ENCODE measurements at places on chromosomes 3 and 15.

DNA sequence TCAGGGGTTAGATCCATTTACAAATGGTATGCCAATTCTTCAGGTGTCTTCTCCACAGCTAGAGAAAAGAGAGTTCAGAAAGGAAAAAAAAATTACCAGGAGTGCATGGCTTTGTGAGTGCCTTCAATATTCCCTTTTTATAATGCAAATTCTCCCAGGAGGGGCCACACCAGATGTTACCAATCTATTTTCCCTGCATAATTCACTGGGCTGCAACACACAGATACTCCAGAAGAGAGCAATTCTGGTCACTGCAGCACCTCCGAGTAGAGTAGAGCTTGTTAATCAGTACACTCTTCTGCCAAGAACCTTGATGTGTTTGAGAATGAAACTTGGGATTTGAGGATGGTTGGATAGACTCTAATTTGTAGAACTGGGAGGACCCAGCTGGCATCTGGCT is 80.7 kb upstream of the SPRED1 start:
- DNase-seq: no peak

DNA sequence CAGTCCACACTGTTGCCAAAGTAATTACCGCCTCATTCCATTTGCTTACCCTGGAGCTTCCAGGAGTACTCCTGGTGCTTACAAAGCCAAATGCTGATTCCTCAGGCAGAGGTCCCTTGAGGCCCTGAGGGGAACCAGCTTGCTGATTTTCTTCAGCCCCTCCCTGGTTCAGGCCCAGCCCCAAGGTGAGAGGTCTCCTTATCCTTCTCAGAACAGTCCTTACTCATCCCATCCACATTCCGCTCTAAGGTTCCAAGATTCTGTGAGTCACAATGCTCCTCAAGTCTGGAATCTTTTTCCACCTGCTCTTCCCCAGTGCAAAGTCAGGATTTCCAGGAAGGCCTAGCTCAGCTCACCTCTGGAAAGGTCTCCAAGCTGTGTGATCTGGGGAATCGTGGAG is 1.8 kb upstream of the ATP10A start:
- no peak for DNase-seq

DNA sequence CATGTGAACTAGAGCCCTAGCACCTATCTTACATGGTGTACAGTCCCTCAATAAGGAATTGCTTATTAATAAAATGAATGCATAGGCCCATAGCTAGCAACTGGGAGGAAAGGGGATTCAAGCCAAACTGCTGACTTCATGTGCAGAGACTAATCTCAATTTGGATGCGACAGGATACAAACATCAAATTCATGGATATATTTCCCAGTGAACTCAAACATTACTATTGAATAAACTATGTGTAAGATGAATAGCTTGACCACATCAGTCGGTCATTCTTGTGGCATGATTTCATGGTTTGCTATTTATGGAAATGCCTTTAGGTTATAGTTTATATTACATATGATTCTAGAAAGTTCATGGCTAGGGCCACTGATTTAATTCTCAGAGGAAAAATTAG is 268.6 kb upstream of the SLITRK3 start:
- no peak for DNase-seq

GRCh38 chr3:140843656-140844055 is 98.0 kb upstream of the SLC25A36 start:
- no peak for DNase-seq

DNA sequence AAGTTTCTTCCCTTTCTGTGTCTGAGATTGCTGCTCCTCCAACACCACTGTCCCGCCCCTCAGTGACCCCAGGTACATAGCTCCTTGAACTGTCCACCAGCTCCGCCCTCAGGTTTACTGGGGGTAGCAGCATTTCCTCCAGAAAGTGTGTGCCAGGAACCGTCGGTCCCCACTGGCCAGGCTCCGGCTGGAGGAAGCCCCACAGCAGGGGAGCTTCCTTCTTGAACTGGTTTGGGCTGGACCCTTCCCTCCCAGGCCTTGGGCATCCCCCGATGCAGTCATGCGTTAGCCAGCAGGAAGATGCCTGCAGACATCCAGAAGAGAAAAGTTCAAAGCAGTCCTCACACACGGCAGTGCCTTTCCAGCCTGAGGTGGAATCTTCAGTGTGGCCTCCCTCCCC is 19.7 kb downstream of the PAK6 start:
- DNase-seq: no peak

DNA sequence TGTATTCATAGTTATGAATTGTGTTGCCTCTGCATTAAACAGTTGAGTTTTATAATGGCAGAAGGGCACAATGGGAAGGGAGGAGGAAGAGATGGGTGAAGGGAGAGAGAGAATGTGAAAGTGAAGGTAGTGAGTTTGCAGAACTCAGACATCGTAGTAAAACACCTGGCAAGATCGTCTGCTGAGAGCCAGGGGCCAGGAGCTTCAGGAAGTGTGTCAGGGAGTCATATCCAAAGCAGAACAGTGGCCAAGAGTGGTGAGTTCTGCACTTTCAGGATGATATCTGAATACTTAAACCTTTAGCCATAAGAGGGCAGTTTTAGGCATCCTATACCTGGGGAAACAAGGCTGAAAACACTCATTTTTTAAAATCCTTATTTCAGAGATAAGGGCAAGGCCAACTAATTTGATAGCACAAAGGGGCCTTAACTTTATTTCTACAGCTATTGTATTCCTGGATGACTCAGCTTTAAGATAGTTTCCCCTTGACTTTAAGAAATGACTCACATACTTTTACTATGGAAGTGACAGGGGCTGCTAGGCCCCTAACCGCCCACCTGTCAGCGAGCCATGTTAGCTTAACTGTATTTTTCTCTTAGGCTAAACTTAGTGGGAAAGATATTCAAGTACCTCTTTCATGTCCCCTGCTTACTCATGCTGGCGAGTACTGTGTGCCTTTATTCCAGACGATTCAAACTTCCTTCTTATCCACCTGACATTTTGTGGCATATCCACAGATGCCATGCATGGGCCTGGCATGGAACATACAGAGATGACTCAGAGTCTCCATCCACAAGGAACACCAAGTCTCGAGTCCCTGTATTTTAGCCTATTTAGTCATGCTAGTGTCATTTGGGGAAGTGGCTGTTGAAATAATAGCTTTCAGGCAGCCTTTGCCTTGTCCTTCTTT is 53.9 kb downstream of the RLBP1 start:
- peak; percentile 53 for DNase-seq

GRCh38 chr3:115627180-115628074 is 4.1 kb downstream of the GAP43 start:
- DNase-seq: peak; percentile 57

- DNase-seq: peak; percentile 58
Observed at GRCh38 chr3:141913150-141913811, 36.8 kb downstream of the ATP1B3 start.

GRCh38 chr3:130516645-130517512 is at the start of gene COL6A6:
Gene COL6A6 (plus strand): TSS chr3:130517177. CDS start chr3:130560365, 43,188 bp downstream.
- DNase-seq: peak; percentile 75

DNA sequence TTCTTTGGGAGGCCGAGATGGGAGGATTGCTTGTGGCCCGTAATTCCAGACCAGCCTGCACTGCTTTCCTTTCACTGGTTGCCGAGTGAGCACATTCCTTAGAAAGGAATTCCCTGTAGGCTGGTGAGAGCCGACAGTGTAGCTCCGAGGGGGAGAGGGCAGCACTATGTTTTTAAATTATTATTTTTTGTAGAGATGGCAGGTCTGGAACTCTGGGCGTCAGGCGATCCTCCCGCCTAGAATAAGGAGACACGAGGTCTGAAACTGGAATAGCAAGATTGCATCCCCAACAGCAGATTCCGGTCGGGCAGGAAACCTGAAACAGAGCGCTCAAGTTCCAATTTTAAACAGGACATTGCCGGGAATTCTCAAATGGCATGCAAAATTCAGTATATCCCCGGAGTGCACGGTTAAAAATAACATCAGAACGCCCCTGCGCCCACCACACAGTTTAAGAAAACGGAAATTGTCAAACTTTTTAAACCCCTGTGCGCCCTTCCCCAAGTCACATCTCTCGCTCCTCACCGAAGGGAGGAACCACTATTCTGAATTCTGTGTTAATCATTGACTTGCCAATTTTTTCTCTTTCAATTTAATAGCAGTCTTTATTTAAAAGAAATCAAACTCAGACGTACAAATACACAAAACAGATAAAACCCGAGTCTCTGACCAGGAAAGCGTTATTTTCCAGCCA is 643 bp upstream of the RNU5B-1 start:
- peak; percentile 82 for DNase-seq

- DNase-seq: no peak
Observed at GRCh38 chr3:46604127-46604526, 8.2 kb upstream of the FAM240A start.

DNA sequence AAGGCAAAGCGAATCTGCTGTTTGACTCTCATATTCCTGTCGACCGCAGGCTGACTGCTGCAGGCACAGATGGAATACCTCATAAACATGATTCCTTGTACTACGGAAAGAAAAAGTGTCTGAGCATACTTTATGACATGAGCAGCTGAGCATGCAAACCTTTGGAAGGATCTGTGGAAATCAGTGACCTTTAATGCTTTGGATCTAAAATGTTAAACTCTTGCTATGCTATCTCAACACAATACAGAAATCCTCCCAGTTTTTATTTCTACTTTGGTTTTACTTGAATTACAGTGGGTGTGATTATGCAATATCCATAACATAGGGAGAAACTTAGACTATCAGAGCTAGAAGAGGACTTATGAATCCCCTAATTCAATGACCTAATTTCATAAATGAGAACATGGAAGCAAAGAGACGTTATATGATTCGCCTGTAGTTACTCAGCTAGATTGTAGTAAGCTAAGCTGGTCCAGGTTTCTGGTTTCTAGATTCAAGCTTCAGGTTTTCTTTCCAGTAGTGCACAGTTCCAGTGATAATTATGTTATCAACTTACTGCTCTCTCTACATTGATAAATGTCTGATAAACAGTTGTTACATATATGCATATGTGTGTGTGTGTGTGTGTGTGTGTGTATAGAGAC is 127.6 kb upstream of the GBE1 start:
- DNase-seq: no peak

DNA sequence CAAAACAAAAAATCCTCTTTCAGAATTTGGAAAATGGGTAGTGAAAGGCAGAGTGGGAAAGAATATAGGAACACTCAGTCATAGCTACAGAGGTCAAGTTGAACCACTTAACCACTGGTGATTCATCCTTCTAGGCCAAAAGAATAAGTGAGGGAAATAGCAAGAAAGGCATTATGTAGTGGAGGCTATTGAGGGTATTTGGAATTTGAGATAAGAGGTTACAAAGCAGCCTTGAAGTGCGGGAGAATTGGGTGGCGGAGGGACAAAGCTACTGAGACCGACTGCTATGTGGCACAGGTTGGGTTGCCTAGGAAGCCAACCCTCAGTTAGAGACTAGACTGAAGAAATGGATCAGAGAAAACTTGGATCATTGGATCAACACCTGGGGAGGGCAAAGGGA is 109.5 kb downstream of the SYNPR start:
- DNase-seq: no peak

GRCh38 chr3:38149708-38150107 is 11.2 kb downstream of the MYD88 start:
- no peak for DNase-seq

DNA sequence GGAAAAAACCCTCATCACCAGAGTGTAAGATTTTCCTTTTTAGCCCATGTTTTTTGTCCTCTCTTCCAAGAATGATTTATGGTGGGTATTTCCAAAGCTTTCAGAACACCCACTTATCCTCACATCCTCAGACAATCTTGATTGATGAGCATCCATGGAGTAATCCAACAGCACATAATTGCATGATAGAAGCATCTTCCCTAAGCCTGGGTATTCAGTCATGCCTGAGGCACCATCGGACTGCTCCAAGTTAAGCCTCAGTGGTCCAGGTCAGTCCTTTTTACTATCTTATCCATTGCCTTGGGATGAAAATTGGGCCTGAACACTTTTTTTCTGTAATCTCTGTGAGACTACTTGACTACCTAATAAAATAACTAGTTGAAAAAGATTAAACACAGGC is 676.0 kb upstream of the SEMA6D start:
- DNase-seq: no peak

DNA sequence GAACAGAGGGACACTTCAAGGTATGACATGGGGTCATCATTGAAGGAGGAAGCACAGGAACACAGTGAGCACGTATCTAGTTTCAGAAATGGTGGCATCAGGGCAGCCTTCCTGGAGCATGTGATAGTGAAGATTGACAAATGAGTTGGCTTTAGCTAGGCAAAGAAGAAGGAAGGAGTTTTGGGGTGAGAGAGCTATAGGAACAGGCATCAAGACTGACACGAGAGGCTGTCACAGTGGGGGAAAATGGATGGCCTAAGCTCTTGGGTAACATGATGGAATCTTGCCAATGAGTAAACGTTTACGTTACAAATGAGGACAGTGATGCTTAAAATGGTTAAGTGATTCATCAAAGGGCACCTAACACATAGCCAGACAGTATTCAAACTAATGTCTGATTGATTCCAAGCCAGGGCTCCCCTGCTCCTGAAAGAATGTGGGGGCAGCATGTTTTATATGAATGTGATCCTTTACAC is 23.1 kb upstream of the GPR171 start:
- DNase-seq: no peak

GRCh38 chr3:52022323-52023100 is 26.8 kb upstream of the RPL29 start:
- DNase-seq: no peak

- no peak for DNase-seq
Observed at GRCh38 chr15:58594898-58595297, 154.6 kb downstream of the ADAM10 start.

GRCh38 chr15:95171564-95171963 is 940.2 kb downstream of the MCTP2 start:
- no peak for DNase-seq

- DNase-seq: no peak
Observed at GRCh38 chr3:145952536-145952935, 208.4 kb downstream of the PLOD2 start.

- DNase-seq: no peak
Observed at GRCh38 chr3:159840703-159841299, 147.8 kb upstream of the IL12A start.

DNA sequence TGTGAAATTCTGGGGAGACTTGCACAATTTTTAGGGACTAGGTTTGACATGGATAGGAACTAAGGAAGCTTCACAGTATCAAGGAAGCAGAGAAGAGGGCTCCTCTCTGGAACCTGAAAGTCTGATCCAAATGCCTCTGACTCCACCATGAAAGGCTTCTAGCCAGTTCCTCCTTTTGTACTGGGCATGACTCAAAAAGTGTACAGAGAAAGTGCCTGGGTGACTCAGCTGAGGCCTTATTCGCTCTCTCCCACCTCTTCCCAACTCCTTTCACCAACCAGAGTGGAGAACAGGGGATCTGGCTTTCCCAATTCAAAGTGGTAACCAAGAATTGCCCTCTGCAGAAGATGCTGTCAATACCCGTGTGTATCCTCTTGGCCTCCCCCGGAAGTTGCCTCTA is 342.9 kb upstream of the PROK2 start:
- DNase-seq: no peak

- no peak for DNase-seq
Observed at GRCh38 chr3:193909387-193909786, 226.6 kb upstream of the HES1 start.

GRCh38 chr3:155138677-155139076 is 58.6 kb downstream of the MME start:
- DNase-seq: no peak

GRCh38 chr3:127735767-127736693 is 63.3 kb downstream of the ABTB1 start:
- no peak for DNase-seq
